ENCODE measurements at places on chromosomes 6 and 20. TPM values are rescaled to one million over a fixed set of nuclear protein-coding genes. Genes with fewer than 3 reads are reported as not detected.
A peak's percentile ranks its signal among the peaks of the same experiment; 100 is the strongest.

Gene SLC13A3
- total RNA-seq = 19.7 TPM

- no peak overlapping the region for H3K27ac ChIP-seq
- no peak overlapping the region for H3K4me3 ChIP-seq
- DNase-seq = no peak
- H3K4me1 ChIP-seq = peaks cover 2% of the 10 kb centered on the region
Observed at GRCh38 chr6:37657112-37657886, 40.4 kb downstream of the MDGA1 start.

DNA sequence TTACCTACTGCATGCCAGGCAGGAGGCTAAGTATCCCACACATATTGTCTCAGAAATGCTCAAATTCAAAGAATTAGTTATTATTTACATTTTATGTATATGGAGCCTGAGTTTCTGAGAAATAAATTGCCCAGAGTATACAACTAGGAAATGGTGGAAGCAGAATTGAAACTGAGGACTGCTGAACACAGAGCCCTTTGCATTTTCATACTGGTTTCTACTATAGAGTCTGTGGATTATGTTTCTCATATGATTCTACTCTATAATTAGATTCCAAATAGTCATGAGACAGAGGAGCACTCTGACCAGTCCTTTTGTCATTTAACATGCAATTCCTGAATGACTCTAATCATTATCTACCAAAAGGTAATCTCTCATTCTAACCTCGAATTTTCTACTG is 254.3 kb downstream of the LMBRD1 start:
- H3K36me3 ChIP-seq = no peaks in the 10 kb centered on the region
- no peaks in the 10 kb centered on the region for H3K4me1 ChIP-seq
- H3K27ac ChIP-seq = no peak overlapping the region
- no peak for DNase-seq
- H3K27me3 ChIP-seq = no peaks in the 10 kb centered on the region

DNA sequence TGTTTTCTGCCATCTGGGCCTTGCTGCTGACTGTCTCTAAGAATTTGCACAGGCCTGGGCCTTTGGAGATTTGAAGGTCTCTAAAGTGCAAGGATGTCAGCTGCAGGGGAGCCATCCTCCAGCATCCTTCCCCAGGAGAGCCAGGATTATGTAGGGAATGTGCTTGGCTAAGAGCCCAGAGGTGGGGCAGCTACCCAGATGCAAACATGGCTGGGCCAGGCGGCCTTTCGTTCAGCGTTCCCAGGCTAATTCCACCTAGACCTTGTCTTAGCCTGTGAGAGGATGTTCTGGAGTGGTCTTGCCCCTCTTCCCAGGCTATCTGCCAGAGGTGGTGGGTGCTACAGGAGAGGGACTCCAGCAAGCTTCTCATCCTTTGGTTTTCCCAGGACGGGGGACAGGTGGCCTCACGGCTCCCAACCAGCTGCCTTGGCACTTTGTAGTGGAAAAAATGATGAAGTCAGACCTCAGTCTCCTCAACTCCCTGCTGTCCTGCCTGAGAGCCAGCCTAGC is 7.7 kb upstream of the PTGIS start:
- H3K27me3 ChIP-seq = no peaks in the 10 kb centered on the region
- H3K36me3 ChIP-seq = no peaks in the 10 kb centered on the region
- peak overlapping the region; percentile 43 for H3K27ac ChIP-seq
- H3K4me3 ChIP-seq = no peak overlapping the region
- peaks cover 27% of the 10 kb centered on the region for H3K4me1 ChIP-seq

- DNase-seq = no peak
- no peaks in the 10 kb centered on the region for H3K4me1 ChIP-seq
- H3K36me3 ChIP-seq = no peaks in the 10 kb centered on the region
- no peak overlapping the region for H3K4me3 ChIP-seq
- H3K27me3 ChIP-seq = no peaks in the 10 kb centered on the region
- no peak overlapping the region for H3K27ac ChIP-seq
Observed at GRCh38 chr6:163892824-163893561, 478.5 kb downstream of the QKI start.

GRCh38 chr6:65896140-65896539 is 189.1 kb upstream of the EYS start:
- DNase-seq = no peak
- H3K4me1 ChIP-seq = no peaks in the 10 kb centered on the region
- H3K4me3 ChIP-seq = no peak overlapping the region
- no peaks in the 10 kb centered on the region for H3K27me3 ChIP-seq
- H3K36me3 ChIP-seq = no peaks in the 10 kb centered on the region

Gene PDCD2
- total RNA-seq = 63.4 TPM

GRCh38 chr20:38935285-38935684 is 9.1 kb downstream of the FAM83D start:
- H3K27me3 ChIP-seq = no peaks in the 10 kb centered on the region
- peaks cover 6% of the 10 kb centered on the region for H3K4me1 ChIP-seq
- H3K27ac ChIP-seq = no peak overlapping the region
- DNase-seq = no peak
- H3K4me3 ChIP-seq = no peak overlapping the region
- no peaks in the 10 kb centered on the region for H3K36me3 ChIP-seq

DNA sequence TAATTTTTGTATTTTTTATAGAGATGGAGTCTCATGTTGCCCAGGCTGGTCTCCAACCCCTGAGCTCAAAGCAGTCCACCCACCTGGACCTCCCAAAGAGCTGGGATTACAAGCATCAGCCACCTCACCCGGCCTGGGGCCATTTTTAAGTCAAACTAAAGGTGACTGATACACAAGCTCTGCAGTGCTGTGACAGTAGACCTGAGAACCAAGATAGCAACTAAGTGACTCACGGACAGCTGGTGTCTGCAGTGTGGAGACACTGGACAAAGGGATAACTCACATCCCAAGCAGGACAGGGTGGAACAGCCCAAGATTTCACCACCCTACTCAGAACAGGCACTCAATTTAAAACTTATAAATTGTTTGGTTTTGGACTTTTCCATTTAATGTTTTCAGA is 402.5 kb downstream of the CD83 start:
- no peak overlapping the region for H3K27ac ChIP-seq
- peaks cover 23% of the 10 kb centered on the region for H3K4me1 ChIP-seq
- H3K27me3 ChIP-seq = peaks cover 4% of the 10 kb centered on the region
- H3K36me3 ChIP-seq = no peaks in the 10 kb centered on the region

DNA sequence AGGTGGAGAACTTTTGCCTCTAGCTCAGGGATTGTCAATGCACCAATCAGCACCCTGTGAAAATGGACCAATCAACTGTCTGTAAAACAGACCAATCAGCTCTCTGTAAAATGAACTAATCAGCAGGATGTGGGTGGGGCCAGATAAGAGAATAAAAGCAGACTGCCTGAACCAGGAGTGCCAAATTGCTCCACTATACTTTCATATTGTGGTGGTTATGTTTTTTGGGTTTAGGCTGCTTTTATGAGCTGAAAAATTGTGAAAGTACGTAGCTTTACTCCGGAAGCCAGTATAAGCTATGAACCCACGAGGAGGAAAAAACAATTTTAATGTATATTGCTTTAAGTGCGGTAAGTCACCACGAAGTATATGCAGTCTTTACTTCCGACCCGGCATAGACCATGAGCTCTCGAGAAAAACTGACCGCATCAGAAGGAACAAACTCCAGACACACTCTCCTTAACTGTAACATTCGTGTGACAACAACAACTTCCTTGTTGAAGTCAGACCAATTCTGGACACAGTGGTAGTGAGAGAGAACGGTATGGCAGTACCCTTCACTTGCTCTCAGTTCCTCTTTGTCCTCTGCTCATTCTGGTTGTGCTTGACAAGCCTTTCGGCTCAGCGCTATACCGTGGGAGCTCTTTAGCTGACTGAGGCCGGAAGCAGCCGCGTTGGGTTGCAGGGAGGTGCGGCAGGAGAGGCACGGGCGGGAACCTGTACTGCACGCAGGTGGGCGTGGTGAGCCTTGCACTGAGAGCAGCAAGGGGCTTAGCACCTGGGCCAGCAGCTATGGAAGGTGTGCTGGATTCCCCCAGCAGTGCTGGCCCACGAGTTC is 81.9 kb upstream of the E2F3 start:
- no peak overlapping the region for H3K4me3 ChIP-seq
- H3K4me1 ChIP-seq = no peaks in the 10 kb centered on the region
- no peaks in the 10 kb centered on the region for H3K27me3 ChIP-seq
- H3K27ac ChIP-seq = no peak overlapping the region
- H3K36me3 ChIP-seq = no peaks in the 10 kb centered on the region
- DNase-seq = no peak

GRCh38 chr6:106305740-106306139 is 19.8 kb downstream of the ATG5 start:
- no peak overlapping the region for H3K4me3 ChIP-seq
- H3K36me3 ChIP-seq = peaks cover 8% of the 10 kb centered on the region
- no peaks in the 10 kb centered on the region for H3K27me3 ChIP-seq
- DNase-seq = no peak
- H3K4me1 ChIP-seq = peaks cover 27% of the 10 kb centered on the region
- no peak overlapping the region for H3K27ac ChIP-seq

Gene FAXC
- total RNA-seq = 13.9 TPM

DNA sequence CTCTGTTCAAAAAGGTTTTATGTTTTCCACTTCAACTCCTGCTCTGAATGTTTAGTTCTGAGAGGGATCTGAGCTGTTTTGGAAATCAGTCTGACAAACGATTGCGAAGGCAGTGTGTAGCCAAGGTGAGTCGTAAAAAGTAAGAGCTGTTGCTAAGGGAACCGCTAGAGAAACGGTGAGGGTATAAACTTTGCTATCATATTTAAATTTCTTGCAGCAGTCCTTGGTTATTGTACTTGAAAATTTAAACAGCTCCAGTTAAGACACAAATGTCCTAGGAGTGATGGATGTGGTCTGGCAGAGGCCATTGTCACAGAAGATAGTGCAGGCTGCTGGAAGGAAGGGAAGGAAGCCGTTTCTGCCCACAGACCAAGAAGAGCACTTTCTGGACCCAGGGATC is 64.9 kb upstream of the CITED2 start:
- DNase-seq = no peak
- H3K36me3 ChIP-seq = no peaks in the 10 kb centered on the region
- peaks cover 35% of the 10 kb centered on the region for H3K4me1 ChIP-seq
- H3K4me3 ChIP-seq = no peak overlapping the region

GRCh38 chr20:25238319-25239037 is 9.4 kb upstream of the PYGB start:
- H3K36me3 ChIP-seq = no peaks in the 10 kb centered on the region
- H3K4me3 ChIP-seq = no peak overlapping the region
- peaks cover 10% of the 10 kb centered on the region for H3K27me3 ChIP-seq
- H3K27ac ChIP-seq = no peak overlapping the region
- no peak for DNase-seq

- no peaks in the 10 kb centered on the region for H3K4me1 ChIP-seq
- peaks cover 33% of the 10 kb centered on the region for H3K27me3 ChIP-seq
- no peaks in the 10 kb centered on the region for H3K36me3 ChIP-seq
- no peak for DNase-seq
- H3K4me3 ChIP-seq = no peak overlapping the region
Observed at GRCh38 chr6:33915134-33915533, 111.3 kb upstream of the MLN start.

Gene PCIF1
- total RNA-seq = 44.4 TPM

Gene CGA
- total RNA-seq = not detected

DNA sequence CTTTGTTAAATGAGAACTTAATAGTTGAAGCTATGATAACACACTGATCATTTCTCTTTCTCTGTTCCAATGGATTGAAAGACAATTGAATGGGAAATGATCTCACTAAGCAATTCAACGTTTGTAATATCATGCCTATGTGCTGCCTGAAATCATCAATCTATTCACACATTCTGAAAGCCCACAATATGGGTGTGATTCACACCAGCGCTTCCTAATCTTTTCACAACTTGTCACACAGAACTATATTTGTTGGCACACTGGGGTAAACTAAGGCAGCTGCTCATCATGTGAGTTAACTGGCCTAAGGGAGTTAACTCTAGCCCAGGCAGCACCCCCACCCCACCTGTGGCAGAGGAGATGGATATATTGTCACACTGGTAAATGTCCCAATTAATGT is 37.1 kb upstream of the UTRN start:
- peaks cover 3% of the 10 kb centered on the region for H3K36me3 ChIP-seq
- H3K4me1 ChIP-seq = peaks cover 19% of the 10 kb centered on the region
- no peak overlapping the region for H3K4me3 ChIP-seq

Gene KCNB1
- total RNA-seq = 0.52 TPM

DNA sequence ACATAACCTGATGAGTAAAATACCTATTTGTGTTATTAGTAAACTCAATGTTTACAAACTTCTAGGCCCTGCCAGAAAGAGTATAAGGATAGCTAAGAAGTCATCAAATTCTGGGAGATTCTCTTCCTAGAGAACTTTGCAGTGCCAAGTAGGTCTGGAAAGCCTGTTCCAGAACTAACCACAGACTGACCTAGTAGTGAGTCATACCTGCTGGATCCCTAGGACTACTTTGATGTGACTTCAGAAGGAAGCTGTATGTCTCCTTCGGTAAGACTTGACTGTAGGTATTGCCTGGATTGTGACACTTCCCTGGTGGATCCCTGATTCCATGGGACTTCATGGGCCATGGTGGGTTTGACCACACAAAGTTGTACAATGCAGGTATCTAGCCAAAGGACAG is 131.7 kb downstream of the DNAH8 start:
- no peak overlapping the region for H3K27ac ChIP-seq
- no peak overlapping the region for H3K4me3 ChIP-seq
- DNase-seq = no peak

- no peaks in the 10 kb centered on the region for H3K4me1 ChIP-seq
- H3K4me3 ChIP-seq = no peak overlapping the region
- H3K27ac ChIP-seq = no peak overlapping the region
- H3K36me3 ChIP-seq = no peaks in the 10 kb centered on the region
- DNase-seq = no peak
Observed at GRCh38 chr6:107786709-107787588, 37.2 kb downstream of the SCML4 start.

Gene TREM2
- not detected for total RNA-seq

DNA sequence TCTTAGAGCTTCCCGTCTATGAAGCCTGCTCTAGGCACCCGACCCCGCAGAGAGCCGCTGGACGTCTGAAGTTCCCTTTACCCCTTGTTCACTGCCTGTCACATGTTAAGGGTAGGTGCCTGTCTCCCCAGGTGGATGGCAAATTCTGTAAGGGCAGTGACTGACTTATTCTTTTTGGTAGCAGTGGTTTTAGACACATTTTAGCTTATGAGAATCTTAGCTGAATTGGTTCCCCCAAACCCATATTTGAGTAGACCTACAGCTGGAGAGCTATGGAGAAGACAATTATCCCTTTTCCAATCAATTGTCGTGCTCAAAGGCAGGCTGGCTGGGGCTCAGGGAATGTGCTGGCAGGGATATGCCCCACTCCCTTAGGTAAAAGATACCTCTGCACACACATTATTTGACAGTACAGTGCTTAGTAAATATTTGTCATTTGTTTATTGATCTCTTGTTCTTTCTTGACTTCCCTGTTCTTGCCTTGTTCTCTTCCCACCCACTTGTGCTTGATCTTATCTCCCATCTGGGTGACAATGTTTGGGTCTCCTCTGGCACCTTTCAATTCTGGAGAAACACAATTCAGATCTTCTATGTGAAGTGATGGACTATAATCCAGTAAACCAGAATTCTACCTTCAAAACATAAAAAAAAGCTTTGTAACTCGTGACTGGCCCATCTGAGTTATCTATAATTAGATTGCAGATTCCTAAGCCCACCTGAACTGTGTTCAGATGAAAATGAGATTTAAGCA is 114.3 kb upstream of the SLC2A12 start:
- peaks cover 30% of the 10 kb centered on the region for H3K4me1 ChIP-seq
- H3K36me3 ChIP-seq = peaks cover 10% of the 10 kb centered on the region
- no peak overlapping the region for H3K27ac ChIP-seq
- peaks cover 26% of the 10 kb centered on the region for H3K27me3 ChIP-seq
- DNase-seq = no peak

Gene PPP1R16B
- total RNA-seq = not detected

Gene GGTLC1
- total RNA-seq = not detected

Gene CALHM5
- 1.4 TPM for total RNA-seq
